Stimulated activated CD8-positive, alpha-beta memory T cell treated with anti-CD3 and anti-CD28 coated beads, Interleukin-7, amount 100 ng/mL, for 24 hours (primary cell): ENCODE measurements at places on chromosomes 12 and 14.

GRCh38 chr14:69845787-69846186 lies 33.4 kb upstream of the SMOC1 start:
- no peak for DNase-seq

DNA sequence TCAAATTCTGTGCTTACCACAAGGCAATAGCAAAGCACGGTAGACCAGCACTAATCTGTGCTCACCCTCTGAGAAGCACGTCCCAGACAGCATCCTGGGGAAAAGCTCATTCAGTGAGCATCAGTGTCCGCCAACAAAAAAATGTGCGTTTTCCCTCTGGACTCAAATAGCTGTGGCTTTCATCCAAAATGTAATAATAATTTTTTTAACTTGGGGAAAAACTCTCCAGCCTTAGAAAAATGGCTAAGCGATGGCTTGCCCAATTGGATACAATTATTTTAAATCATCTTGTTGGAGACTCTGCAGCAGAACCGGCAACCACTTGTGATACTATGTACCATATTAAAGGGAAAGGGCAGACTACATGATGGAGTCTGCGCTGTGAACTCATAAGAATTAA lies 1.1 kb upstream of the KRT77 start:
- DNase-seq = no peak

- DNase-seq = no peak
These were observed 99.3 kb downstream of the SPTSSA start for GRCh38 chr14:34362641-34363251.

DNA sequence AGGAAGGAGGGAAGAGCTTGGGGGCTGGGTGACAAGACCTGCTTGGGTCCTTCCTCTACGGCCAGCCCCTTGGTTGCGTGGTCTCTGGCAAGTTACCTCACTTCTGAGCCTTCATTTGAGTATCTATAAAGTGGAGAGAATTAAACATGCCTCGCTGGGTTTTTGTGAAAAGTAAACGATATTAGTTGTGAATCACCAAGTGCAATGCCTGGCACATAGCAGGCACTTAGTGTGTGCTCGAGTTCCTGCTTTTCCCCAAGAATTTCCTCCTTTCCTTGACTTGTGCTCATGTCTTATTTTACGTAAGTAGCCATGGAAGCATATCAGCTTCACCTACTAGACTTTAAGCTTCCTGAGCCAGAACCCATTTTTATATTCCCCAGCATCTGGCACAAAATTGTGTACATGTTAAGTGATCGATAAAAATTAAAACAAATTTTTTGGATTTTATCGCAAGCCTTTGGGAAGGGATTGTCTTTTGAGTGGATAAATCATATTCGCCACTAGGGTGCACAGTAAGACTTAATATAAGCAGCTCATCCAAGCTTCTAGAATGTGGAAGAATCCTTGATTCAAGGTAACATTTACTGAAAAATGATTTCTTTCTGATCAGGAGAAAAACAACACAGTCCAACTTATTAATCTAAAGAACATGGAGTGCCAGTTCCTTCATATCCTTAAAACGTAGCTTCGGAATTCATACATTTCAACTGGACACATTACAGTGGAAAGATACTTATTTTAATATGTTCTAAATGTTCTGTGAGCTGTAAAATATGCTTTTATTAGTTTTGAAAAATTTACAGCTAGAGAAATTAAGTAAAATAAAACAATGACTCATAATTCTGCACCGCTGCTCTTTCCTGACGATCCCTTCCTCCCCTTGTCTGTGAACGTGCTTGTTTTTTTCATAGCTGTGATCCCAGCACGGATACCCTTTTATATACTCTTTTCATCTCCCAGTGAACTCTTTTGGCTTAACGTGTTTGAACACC lies 62.0 kb downstream of the SLC25A47 start:
- DNase-seq = no peak

DNA sequence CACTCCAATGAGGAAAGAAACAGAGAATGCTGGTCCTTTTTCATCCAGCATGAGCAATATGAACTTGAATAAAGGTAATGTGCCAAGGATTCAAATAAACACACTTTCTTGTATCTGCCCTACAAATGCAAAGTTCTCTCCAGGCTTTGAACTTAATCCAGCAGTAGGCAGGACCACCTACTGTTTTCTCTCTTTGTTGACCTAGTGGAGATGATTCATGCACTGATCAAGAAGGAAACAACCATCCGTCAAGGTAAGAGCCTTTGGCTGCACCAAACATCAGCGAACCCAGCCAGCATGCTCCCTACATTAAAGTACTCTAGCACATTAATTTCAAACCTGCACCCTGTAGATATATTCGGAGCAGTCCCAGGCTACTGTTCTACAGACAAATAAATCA lies 489.3 kb downstream of the GALC start:
- DNase-seq = no peak

- DNase-seq = no peak
These were observed 43.8 kb upstream of the PSMA6 start for GRCh38 chr14:35248476-35248788.

- no peak for DNase-seq
These were observed 34.2 kb downstream of the PPM1H start for GRCh38 chr12:62900686-62901272.

- DNase-seq = no peak
These were observed 50.6 kb downstream of the BCL11B start for GRCh38 chr14:99221445-99221844.

DNA sequence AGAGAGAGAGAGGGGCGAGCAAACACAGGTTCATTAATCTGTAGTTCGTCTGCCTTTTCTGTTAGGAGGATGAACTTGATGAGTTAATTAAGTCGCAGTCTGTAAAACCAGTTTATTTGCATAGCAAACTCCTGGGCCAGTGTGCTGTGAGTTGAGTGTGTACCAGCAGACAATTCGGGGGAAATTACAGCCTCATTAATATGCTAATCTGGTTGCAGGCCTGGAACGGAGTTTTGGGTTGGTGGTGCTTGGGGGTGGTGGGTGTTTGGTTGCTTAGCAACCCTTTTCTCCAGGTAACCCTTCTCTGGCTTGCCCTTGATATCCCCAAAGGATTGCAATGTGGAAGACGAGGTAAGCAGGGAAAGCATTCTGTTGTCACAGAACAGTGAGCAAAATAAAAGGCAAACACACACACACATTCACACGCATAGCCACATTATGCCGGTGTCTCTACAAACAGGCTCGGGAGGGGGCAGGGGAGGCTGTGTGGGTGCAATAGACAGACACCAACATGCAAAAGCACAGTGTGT lies 29.2 kb upstream of the LHX5 start:
- DNase-seq = no peak
